Stimulated activated CD8-positive, alpha-beta memory T cell treated with anti-CD3 and anti-CD28 coated beads, Interleukin-7, amount 100 ng/mL, for 48 hours (primary cell): ENCODE measurements at places on chromosomes 12 and 14.

GRCh38 chr14:38252066-38252710, 3.7 kb downstream of the CLEC14A start:
- no peak for DNase-seq

DNA sequence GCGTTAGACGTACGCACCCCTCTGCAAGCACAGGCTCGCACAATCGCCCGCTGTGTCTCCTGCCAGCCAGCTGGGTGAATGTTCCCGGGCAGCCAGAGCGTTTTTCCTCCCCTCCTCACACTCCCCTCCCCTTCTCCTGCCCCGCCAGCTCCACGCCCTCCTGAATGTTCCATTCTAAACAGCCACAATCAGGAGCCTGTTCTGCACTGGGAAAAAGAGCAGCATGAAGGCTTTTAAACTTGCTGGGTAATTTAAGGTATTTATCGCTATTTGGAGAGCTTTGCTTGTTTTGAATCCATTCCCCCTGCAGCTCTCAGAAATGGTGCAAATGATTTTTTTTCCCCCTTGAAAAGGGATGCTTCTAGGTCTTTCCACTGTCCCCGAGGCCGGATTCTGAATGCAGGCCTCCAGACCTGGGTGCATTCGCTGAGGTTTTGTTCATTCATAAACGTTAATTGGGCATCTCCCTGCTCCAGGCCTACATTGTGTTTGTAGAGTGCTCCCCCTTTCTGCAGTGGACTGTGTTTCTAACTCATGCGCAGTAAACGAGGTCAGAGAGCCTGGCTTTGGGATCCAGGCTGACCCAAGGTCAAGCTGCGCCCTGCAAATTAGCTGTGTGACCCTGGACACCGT, 212.5 kb downstream of the CHST11 start:
- DNase-seq = no peak

- no peak for DNase-seq
Observed at GRCh38 chr12:90355711-90356355, 599.1 kb downstream of the CCER1 start.

GRCh38 chr14:70333728-70334127, 25.8 kb downstream of the COX16 start:
- DNase-seq = no peak

GRCh38 chr12:17971850-17972249, 118.1 kb downstream of the RERGL start:
- no peak for DNase-seq

- DNase-seq = no peak
Observed at GRCh38 chr14:99732436-99733210, 48.5 kb downstream of the CYP46A1 start.

DNA sequence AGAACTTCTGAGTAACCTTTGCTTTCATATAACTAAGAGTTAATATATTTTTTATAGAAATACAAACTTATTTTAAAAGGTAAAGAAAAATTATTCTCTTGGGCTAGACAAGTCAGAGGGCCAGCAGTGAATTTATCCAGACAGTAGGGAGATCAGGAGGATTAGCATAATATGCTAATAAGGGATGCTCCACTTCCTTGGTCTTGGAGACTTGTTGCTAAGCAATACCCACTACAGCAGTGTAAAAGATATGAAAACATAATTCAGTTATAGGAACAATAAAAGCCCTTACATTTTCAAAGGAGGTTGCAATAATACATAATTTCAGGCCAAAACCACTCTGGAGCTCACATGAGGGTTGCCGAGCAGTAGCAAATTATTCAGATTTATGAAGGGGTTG, 615.6 kb downstream of the KCNH5 start:
- no peak for DNase-seq

DNA sequence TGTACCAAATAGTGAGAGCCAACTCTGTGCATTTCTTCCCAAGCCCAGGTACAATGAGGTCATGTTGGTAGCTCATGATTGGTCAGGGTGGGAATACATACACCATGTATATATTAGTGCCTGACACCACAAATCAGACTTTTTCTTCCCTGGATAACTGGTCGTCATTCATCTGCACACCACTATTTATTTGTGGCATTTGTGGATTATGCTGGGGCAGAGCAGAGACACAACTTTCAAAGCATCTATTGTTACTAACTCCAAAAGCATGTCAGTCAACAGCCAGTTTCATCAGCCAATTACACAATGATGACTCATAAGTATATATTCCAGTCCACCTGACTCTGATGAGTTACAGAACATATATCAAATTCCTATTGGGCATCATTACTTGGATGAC, 181.7 kb downstream of the ADAMTS20 start:
- no peak for DNase-seq

DNA sequence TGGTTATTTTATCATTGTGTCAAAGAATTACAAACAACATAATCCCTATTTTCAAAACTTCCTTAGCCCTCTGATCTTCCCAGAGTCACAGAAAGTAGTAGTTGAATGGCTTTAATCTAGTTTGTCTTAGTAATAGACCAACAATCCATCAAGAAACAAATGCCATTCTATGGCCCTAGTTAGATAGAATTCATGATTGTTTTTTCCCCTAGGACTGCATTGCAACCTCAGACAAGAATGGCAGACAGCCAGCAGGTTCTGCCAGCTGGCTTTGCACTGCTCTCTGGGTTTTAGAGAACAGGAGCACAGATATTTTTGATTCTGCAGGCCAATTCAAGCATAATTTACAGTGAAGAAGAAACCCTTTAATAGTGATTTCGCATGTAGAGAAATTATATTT, 33.8 kb downstream of the SYT1 start:
- DNase-seq = no peak

DNA sequence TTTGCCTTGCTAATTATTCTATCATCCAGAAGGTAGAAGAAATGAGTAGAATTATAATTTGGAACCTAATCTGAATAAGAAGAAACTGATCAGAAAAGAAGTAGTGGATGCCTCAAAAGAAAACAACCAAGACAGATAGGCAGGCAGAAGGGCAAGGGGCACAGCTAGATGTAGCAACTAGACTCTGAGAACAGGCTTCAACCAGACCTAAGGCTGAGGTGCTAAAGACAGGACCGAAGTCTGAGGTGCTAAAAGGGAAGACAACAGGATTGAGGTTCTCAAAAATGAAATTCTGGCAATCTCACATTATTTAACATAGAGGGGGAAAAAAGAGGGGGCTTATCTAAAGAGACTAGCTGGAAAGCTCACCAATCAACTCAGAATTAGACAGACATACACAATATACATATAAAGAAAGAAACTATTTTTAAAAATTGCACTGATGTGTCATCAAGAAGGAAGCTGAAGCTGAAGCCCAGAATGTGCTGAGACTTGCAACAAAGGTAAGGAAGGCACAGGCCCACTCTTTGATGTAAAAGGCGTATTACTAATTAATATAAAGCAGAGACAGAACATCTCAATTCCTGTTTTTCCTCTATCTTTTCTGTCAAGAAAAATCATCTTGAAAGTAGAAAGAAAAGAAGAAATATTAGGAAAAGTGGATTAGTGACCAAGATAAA, 43.8 kb upstream of the CSRNP2 start:
- no peak for DNase-seq

GRCh38 chr12:13599176-13599575, 382.2 kb downstream of the GRIN2B start:
- DNase-seq = no peak

DNA sequence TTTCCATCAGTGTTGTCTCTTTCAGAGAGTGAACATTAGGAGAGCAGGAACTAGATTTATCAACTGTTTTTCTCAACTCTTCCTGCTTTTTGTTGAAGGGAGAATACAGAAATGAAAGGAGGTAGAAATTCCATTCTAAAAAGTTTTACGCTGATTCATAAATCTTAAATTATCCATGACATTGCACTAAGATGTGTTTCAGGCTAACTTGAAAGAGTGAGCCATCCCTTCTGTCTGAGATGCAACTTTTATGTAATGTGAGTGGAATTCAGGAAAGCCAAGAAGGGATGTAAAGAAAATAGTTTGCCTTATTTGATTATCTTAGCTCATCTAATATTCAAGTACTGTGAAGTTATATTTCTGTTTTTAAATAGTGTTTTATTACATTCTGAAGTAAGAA, 349.5 kb upstream of the RGS6 start:
- DNase-seq = no peak

- DNase-seq = no peak
Observed at GRCh38 chr14:92500491-92500941, 13.1 kb upstream of the RIN3 start.

DNA sequence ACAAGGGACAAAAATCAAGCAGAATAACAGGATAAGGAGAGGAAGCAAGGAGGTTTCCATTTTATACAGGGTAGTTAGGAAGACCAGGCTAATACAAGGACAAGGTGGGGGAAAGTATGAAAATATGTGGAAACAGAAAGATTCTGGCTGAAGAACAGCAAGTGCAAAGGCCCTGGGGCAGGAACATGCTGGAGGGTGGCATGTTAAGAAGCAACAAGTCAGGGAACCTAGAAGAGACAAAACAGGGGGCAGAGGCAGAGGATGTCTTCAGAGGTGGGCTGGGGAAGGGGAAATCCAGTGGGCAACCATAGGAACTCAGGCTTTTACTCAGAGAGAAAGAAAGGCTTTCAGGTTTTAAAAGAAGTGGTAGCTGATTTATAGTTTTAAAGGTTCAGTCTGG, 54.8 kb downstream of the NT5DC3 start:
- DNase-seq = no peak

- no peak for DNase-seq
Observed at GRCh38 chr12:70982991-70983390, 62.5 kb upstream of the PTPRR start.

- no peak for DNase-seq
Observed at GRCh38 chr12:27015730-27016076, 1.5 kb upstream of the TM7SF3 start.

DNA sequence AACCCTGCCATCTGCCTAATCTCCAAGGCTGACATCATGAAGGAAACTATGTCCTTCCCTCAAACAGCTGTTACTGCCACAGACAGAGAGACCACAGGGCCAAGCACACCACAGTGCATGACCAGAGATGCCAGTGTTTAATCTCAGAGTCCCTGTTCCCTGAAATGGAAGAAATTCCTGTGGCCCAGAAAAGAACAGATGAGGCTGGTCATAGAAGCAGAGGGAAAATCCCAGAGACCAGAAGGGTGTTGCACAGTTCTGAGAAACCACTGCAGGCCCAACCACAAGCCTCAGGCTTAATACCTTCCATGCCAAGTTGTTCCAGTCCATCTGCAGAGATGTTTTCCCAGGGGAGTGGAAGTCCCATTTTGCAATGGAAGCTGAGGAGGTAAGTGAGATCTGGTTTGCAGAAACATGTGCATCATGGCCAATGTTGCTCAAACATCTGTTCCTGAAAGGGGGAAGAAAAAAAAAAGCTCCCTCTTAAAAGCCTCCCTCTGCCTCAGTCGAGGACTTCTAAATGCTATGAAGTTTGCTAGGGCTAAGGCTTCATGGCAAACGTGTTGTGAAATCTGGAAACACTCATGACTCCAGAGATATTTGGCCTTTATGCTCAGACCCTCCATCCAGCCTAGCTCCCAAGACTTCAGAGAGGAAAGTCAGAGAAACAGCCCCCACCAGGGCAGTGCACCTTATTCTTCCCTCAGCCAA, 98.6 kb downstream of the SCARB1 start:
- DNase-seq = no peak

DNA sequence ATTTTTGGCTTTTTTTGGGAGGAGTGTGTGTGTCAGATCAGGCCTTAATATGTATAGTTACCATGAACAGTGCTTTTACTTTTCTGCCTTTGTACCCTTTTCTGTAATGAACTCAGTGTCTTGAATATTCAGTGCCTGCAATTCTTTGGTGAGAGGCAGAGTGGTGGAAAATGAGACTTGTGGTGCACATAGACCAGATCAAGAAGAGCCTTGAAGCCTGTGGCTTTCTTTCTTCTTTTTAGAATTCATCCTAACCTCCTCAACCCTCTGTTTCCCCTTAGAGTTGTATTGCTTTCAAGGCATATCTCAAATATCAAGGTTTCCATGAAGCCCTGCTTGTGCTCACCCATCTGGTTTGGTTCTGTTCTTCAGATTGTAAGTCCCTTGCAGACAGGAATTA, 2.6 kb downstream of the YLPM1 start:
- DNase-seq = no peak

GRCh38 chr12:89270548-89270947, 81.8 kb downstream of the DUSP6 start:
- no peak for DNase-seq

DNA sequence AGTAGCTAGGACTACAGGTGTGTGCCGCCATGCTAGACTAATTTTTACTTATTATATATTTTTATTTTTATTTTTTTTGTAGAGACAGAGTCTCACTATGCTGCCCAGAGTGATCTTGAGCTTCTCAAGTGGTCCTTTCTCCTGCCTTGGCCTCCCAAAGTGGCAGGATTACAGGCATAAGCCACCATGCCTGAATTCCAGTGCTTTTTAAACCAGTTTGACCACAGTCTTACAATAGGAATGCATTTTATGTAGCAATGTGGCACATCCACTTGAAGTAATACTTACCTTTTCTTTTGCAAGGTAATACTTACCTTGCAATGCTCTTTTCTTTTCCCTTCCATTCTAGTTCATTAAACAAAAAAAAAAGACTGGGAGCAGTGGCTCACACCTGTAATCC, 38.0 kb upstream of the CPM start:
- no peak for DNase-seq

DNA sequence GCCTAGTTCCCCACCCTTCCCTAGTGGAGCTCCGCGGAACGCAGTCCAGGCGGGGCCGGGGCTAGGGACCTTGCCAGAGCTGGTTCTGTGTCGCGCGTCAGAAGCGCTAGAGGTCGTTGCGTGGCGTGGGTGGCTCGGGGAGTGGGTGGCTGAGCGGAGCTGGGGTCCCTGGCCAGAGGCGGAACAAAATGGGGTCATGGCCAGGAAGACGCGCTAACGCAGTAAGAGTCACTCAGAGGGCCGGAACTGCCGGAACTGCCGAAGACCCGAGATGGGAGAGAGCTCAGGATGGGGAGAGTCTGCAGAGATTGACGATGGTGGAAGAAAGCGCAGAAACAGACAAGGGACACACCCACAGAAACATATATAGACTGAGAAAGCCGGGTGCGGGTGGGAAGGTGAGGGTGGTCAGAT, 4.8 kb downstream of the DGKA start:
- DNase-seq = no peak

- DNase-seq = no peak
Observed at GRCh38 chr12:30877105-30877875, 49.3 kb upstream of the TSPAN11 start.

GRCh38 chr14:67270145-67270753, 29.0 kb downstream of the PALS1 start:
- no peak for DNase-seq

DNA sequence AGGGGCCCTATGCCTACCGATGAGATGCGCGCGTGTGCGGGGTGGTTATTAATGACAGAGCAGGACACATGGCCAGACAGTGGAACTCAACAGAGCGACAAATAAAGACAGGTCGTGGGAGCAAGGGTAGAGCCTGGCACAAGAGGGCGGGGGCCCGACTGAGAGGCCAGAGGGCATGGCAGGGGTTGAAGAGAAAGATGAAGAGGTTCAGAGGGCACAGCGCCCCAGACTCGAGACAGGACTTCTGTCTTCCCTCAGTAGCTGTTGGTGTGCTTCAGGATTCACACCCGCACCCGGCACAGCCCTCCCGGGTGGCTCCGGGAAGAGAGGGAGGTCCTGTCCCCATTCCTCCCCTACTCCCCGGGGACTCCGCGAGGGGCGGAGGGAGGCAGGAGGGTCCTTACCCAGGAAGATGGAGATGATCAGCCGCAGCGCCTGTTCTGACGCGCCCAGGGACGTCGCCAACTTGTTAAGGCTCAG, 366 bp downstream of the LPCAT3 start:
- DNase-seq = peak; percentile 3

GRCh38 chr12:64456119-64456518, 4.2 kb downstream of the TBK1 start:
- no peak for DNase-seq
